ENCODE measurements at places on chromosomes 6 and 20.

DNA sequence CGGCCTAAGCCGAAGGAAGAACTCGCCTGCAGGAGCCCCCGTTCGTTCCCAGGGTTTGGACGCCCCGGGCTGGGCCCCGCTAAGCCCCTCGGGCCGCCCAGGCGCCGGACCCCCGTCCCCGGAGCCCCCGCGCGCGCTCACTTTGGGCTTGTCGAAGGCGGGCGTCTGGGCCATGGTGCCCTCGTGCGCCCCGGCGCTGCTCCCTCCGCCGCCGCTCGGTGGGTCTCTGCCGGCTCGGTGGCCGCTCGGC, 140 bp downstream of the ADA start:
- DNase-seq, result no peak

GRCh38 chr6:21987501-21987957, 309.3 kb downstream of the PRL start:
- DNase-seq, result peak; percentile 90

DNA sequence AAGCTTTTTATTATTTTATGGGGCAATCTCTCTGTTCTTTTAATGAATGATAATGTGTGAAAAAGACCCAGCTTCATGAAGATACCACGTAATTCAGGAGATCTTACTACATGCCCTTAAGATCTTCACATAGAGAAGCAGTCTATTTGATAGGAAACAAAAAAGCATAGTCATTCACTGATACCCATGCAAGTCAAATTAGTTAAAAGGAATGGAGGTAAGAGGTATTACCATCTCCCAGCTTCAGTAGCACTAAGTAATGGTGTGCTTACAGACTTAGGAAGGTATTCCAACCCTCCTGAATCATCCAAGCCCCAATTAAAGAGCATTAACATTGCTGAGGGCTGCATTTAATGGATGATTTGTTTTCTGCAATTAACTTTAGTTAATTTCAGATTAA, 364.7 kb downstream of the SYNE1 start:
- DNase-seq, result no peak

DNA sequence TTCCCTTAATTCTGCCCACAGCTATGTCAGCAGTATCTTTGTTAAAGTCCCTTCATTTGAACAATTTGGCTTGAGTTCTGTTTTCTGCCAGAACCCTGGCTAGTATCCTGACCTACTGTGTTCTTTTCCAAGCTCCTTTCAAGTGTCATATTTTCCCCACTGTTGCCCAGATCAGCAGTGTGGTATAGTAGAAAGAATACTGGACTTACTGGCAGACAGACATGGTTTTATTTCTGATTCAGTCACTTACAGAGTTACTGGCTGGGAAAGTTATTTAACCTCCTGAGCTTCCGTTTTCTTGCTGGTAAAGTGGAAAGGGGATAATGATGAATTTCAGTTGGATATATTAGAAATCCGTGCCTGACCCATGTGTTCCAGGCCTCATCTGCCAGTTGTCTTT, 39.8 kb upstream of the RAB23 start:
- DNase-seq, result no peak

DNA sequence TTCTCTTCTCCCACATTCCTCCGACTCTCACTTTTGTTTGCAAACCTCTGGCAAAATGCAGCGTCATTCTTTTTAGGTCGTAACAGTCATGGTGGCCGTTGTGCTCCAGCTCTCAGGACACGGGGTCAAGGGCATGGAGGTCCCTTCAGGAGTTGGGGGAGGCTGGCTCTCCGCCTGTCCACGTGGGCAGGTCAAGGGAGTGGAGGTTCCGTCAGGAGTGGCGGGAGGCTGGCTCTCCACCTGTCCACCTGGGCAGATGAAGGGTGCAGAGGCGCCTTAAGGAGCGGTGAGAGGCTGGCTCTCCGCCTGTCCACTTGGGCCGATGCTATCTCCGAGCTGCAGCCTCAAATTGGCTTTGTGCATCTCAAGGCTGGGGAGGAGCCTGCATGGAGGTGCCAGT, 98.0 kb downstream of the ERMARD start:
- DNase-seq, result no peak

DNA sequence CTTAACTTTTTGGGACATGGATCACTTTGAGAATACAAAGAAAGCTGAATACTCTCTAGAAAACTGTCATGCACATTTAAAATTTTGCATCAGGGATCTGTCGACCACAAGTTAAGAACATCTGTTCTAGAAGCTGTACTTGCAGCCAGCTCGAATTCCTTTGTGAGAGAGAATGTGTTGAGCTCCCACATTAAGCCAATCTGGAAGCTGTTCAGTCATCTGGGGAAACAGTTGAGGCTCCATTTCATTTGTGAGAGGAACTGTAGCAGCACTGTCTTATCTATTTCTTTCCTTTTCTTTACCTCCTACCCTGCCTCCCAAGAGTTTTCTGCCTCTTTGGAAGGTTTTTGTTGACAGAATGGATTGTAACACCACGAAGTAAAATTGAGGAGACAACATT, 50.8 kb downstream of the KAT14 start:
- no peak for DNase-seq

DNA sequence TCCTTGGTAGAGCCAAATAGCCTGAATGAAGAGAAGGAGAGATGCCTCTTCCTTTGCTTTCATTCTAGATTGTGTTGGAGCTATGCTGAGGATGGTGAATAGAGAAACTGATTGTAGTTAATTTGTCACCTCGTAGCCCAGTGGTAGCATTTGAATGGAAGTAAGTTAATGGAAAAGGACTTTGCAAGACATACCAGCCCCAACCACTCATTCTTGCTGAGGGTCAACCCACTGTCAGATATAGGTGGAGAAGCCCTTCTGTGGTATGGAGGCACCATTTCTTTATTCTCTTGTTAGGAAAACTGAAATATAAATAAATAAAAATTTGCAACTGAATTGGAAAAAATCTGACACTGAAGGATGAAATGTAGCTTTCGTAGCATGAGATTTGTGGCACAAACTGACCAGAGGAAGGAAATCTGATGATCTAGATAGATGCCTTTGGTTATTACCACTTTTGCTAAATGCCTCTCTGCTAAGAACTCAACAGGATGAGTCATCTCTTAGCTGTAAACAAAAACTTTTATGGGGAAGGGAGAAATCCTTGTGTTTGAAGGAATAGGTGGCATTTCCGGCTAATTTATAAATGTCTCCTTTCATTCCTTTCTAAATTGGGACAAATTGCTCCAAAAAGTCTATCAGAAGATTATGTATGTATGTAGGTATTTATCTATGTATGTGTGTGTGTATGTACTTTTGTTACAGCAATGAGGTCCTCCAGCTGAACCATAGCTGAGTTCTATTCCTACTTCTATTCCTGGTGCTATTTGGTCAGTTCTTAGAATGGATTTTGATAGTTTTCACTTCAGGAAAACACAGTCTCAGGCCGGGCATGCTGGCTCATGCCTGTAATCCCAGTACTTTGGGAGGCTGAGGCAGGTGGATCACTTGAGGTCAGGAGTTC, 76.5 kb upstream of the SUPT3H start:
- no peak for DNase-seq

DNA sequence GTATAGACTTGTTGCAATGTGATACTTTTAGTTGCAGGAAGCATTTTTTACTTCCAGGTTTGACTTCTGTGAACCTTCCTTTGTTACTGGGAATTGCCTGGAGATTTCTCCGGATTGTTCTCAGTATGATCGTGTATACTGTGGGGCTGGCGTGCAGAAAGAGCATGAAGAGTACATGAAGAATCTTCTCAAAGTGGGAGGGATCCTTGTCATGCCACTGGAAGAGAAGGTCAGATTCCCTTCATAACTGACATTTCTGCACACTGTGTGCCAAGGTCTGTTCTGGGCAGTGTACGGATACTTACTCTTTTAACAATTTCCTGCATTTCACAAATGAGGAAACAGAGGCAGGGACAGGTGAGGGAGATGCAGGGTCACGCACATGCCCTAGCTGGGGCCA, 9.7 kb downstream of the PCMTD2 start:
- DNase-seq, result no peak

- no peak for DNase-seq
These were observed 16.5 kb upstream of the WFDC9 start for GRCh38 chr20:45647441-45648050.

GRCh38 chr6:11428895-11429294, 108.7 kb upstream of the TMEM170B start:
- DNase-seq, result peak; percentile 38

DNA sequence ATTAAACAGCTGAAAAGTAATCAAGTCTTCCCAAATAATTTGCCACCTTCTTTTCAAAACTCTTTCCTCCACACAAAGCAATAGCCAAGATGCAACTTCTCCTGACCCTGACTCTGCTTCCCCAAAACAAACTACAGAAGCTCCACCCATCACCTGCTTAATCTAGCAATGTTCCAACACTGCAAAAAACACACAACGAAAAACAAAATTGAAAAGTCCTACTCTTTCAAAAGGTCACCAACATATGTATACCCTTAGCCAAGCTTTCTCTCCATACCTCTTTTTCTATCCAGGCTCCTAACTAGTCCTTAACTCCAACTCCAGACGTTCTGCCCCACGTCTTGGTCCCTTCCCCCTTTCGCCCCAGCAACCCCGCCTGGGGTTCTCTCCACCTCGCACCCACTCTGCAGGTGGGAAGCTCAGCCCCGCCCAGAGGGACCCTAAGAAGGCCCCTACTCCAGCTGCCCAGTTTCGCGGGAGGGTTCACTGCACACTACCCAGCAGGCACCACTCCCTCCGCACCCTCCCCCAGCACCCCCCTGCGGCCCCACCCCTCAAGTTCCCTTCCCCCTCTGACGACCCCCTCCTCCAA, 717 bp downstream of the CSNK2A1 start:
- DNase-seq, result peak; percentile 58

- DNase-seq, result no peak
These were observed 196.6 kb downstream of the JARID2 start for GRCh38 chr6:15442467-15442866.

DNA sequence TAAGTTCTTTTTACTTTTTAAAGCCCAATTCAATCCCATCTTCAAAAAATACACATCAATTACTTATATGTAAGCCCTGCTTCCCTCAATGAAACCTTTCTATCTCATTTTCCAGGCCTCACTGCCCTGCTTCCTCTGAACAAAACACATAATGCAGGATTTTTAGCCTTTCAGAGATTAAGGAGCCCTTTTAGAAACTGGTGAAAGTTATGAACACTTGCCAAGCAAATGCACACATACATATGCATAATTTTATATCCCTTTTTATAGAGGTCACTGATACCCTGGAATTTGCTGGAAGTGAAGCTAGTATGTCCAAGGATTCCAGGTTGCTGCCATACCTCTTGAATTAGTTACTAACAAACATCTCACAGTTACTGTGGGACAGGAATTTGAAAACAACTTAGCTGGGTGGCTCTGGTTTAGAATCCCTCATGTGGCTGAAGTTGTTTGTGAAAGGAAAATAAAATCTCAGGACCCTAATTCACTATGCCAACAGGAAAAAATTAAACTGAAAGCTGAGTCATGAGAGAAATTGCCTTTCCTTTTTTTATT, 75.8 kb downstream of the UBE3D start:
- no peak for DNase-seq

GRCh38 chr6:1461207-1461606, 71.8 kb downstream of the FOXF2 start:
- no peak for DNase-seq

GRCh38 chr20:18695175-18695574, 107.3 kb downstream of the DTD1 start:
- DNase-seq, result no peak

DNA sequence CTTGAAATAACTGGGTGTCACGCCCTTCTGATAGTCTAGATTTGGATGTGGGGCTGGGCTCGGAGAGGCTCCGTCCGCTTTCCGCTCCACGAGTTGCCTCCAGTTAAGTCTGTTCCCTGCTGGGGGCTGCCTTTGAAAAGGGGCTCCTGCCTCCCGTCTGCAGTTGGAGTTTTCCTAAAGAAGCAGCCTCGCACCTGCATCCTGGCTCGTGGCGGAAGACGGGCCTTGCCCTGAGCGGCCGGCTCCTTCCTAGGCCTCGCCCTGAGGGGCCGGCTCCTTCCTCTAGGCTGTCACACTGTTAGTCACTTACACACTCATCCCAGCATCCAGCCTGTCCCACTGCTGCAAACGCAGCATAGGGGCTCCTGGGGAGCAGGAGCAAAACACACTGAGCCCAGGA, 74.4 kb downstream of the SMOC2 start:
- DNase-seq, result no peak

- DNase-seq, result no peak
These were observed 12.9 kb downstream of the SOD2 start for GRCh38 chr6:159680104-159680503.

DNA sequence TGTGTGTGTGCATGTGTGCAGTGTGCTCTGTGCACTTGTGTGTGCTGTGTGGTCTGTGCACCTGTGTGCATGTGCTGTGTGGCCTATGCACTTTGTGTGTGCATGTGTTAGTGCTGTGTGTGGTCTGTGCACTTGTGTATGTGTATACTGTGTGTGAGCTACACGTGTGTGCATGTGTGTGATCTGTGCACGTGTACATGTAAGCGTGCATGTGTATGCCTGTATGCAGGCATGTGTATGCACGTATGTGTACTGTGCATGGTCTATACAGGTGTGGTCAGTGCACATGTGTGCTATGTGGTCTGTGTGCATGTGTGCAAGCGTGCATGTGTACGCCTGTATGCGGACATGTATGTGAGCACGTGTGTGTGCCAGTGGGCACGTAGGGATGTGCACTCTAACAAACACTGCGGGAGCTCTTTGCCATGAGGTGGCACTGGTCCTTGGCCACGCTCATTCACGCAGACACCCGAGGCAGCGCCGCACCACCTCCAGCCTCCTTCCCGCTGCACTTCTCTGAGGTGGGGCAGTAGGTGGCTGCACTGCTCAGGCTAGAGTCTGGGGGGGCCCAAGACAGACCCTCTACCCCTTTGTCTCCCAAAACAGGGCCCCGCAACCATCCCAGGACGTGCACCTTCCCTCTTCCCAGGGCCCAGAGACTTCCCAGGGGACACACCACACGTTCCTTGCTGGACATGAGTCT, 42.4 kb upstream of the CHRNA4 start:
- DNase-seq, result no peak

- no peak for DNase-seq
These were observed 18.8 kb upstream of the TAGAP start for GRCh38 chr6:159063549-159063948.
